ENCODE measurements at places on chromosomes 11 and 22.

GRCh38 chr11:124898711-124899110, 1.0 kb upstream of the ROBO4 start:
- DNase-seq, result no peak

- no peak for DNase-seq
Observed at GRCh38 chr11:131864228-131864627, 493.8 kb downstream of the NTM start.

DNA sequence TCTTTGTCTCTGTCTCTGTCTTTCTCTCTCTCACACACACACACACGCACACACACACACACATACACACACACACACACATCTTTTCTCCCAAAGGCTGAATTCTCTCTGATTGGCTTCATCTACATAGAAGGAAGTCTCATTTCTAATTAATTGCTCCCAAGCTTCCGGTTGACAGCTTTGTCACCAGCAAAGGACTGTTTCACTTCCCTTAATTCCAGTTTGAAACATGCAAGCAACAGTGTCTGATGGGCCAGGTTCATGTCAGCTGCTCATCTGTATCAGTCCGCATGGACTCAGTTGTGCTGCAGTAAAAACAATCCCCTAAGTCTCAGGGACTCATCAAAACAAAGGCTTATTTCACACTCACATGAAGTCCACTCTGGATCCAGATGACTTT, 16.2 kb upstream of the PVALB start:
- no peak for DNase-seq

GRCh38 chr11:9717719-9718118, 53.8 kb downstream of the SWAP70 start:
- no peak for DNase-seq

DNA sequence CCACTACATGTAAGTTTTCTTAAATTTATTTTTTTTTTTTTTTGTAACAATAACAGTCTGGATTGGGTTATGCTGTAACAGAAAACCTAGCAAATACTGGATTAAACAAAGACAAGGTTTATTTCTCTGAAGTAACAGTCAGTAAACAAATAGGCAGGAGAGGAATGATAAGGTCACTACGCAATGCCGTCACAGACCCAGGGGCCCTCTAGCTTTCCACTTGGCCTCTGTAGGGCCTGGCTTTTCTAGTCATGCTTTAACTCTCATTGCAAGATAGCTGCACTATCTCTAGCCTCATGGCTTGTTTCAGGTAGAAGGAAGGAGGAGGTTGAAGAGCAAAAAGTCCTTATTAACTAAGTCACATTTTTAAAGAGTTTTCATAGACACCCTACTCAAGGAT, 6.5 kb downstream of the OR10A6 start:
- DNase-seq, result no peak

DNA sequence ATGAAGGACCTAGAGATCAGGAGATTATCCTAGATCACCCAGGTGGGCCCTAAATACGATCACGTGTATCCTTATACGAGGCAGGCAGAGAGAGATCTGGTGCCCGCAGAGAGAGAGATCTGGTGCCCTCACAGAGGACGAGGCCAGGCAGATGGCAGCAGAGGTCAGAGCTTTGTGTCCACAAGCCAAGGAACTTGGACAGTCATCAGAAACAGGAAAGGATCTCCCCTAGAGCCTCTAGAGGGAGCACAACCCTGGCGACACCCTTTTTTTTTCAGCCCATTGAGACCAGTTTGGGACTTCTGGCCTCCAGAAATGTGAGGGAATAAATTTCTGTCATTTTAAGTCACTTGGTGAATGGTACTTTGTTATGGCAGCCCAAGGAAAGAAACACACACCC, 25.5 kb upstream of the TIMP3 start:
- no peak for DNase-seq

GRCh38 chr11:77151804-77152509, 23.9 kb downstream of the MYO7A start:
- DNase-seq, result peak; percentile 66

DNA sequence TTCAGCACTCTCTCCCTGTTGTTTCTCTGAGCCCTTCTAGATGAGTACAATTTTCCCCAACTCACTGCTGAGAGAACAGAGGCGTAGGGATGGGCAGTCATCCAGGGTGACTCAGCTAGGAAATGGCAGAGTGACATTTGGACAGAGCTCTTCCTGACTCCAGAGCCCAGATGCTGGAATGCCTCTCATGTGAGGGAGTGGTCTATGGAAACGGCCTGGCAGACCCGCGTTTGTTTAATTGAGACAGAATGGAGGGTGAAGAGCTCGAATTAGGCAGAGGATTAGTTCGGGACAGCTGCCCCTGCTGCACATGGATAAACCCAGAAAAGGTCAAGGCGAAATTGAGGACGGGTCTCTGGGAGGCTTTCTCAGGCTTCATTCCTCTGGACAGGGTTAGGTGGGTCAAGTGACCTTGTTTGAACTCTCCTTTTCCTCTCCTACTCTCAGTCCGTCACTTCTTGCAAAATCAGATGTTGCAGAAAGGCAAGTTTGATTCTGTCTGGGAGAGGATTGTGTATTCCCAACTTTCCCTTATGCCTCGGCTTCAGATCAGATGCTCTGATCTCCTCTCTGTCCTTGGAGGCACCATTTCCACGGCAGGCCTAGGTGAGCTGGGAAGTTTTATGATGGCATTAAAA, 7.6 kb upstream of the LMO2 start:
- DNase-seq, result no peak

DNA sequence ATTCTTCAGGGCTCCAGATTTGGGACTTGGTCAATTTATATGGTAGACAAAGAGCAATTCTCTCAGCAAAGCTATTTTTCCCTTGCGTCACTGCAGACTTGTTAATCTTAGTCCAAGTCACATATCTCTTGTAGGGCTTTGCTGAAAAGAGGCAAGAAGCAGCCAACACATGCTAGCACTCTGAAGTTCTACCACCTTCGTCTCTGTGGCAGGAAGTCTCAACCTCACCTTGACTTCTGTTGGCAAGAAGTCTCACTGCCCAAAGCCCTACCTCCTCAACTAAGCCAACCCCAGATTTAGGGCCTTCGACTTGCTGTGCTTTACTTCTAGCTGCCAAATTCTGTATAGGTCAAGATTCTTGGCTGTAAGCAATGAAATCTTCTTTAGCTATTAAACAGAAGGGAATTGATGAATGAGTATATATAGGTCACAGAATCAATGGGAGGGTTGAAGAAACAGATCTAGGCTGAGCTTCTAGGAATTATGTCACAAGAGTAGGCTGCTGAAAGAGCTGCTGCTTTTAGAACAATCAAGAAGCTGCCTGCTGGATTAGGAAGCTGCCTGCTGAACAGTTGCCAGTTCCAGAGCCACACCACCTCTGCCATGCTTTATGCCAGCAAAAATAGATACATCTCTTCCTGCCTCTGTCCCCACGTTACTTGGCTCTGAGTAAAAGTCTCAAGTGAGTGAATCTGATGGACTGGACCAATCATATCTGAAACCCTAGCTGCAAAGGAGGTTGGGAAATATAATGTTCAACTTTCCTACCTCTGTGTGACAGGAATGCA, 17.6 kb upstream of the NCR3LG1 start:
- DNase-seq, result no peak

GRCh38 chr11:131506348-131506747, 135.9 kb downstream of the NTM start:
- no peak for DNase-seq

DNA sequence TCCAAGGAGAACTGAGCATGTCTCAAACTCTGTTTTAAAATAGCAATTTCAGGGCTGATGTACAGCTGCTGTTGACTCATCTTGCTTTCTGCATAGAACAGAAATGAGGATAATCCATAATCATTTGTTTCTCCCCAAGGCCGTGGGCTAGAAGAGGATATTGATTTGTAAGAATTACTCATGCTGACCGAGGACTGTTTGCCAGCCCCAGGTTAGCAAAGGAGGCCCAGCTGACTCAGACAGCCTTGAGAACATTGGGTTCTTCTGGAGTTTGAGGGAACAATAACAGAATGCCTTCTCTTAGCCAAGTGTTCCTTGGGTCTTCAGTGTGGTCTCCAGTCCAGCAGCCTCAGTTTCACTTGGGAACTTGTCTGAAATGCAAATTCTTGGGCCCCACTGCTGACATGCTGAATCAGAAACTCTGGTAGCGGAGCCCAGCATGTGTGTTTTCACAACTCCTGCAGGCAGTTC, 92.0 kb downstream of the ZC3H12C start:
- no peak for DNase-seq

DNA sequence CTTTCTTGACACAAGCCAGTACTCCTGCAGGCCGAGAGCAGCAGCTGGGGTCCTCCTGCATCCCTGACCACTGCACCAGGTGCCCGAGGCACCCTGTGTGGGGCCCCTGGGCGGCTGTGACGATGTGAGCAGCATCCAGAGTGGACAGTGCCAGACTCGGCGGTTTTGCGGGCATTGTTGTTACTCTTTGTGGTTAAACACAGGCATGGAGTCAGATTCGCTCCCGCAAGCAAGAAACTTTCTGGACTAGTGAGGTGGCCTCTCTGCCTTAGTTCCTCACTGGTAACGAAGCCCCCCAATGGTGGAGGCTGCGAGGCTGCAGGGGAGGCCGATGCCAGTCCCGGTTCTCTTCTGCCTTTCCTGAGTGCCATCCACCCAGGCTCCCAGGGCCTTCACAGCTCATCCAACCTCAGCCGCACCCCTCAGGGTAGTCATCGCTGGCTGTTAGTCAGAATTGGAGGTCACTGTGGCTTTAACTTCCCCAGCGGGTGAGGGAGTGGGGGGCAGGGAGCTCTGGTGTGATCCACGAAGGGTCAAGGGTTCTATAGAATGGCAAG, 3.7 kb upstream of the CLDN5 start:
- no peak for DNase-seq

- no peak for DNase-seq
Observed at GRCh38 chr11:68312780-68313573, 586 bp downstream of the LRP5 start.

DNA sequence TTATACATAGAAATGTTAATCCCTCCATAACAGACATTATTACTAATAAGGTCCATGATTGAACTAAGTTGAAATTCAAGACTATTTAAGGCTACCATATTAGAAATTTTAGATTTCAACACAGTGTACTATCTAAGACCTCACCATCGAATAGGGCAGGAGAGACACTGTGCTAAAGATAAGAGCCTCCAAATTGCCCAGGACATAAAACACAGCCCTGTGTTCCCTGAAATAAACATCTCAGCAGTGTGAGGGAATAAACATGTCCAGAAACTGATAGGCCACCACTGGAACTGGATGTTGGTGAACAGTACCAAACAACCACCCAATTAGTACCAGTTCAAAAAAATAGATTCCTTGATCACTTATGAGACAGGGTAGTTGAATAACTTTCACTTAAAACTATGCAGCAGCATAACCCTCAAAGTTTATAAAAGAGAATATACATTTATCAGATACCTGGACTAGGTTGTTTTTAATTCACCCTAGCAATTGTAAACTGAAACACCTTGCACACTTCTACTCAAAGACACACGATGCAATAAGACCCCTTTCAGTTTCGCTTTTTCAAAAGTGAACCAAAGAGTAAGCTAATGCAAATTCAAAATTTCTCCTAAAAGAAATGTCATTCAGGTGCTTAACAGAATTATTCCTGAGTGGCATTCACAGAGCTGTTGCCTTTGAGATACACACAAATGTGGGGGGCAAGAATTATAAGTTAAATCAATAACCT, 34.3 kb downstream of the USP28 start:
- DNase-seq, result no peak

DNA sequence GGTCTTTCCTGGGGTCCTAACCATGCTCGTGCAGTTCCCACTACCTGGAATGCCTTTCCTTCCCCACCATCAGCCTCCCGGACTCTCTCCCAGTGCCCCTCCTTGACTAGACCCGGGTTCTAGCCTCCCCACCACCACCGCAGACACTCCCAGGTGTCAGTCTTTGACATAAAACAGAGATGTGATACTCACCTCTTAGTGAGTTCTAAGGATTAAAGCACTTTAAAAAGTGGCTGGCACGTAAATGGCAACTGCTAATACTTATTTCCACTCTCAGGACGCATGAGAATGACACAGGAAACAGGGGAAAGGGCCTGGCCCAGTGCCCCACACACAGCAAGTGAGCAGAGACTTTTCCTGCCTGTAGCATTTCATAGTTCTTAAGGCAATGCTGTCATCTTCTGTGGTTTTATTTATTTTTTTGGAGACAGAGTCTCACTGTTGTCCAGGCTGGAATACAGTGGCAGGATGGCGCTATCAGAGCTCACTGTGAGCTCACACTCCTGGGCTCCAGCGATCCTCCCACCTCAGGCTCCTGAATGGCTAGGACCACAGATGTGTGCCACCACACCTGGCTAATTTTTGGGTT, 1.9 kb upstream of the SLC25A45 start:
- DNase-seq, result no peak

DNA sequence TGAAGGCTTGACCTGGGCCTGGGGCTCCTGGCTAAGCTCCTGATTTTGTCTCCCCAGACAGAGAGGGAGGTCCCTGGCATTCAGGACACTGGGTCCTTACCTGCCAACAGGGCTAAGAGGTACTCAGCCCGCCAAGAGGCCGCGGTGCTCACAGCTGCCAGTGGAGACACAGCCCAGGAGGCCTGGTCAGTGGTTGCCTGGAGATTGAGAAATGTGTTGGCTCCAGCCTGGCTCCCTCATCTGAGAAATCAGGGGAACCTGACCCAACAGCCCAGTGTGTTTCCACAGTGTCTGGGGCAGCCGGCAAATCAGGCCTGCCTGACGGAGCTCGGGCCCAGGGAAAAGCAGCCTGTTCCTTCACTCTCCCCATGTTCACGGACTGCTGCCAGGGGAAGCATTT, 79.4 kb upstream of the NAV2 start:
- no peak for DNase-seq

DNA sequence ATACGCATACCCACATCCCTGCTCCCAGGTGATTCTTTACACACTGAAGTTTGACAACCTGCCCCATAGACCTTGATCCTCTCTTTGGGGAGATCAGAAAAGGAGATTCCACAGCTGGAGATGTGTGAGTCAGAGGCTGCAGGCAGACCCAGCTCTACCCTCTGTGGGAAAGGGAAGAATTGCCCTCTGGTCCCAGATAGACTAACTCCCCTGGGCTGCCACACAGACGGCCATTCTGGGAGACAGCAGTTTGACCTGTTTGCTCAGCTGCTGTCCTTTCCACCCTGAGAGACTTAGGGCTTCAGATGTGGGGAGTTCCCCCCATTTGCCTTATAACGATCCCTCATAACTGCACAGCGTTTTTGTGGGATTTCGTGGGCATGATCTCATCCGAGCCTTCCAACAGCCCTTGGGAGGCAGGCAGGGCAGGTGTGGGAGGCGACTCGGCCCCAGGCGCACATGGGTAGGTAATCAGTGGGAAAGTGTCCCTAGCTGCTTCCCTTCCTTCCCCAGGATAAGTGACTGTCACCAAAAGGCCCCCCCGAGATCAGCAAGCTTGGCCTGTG, 14.1 kb downstream of the FAM83F start:
- no peak for DNase-seq

DNA sequence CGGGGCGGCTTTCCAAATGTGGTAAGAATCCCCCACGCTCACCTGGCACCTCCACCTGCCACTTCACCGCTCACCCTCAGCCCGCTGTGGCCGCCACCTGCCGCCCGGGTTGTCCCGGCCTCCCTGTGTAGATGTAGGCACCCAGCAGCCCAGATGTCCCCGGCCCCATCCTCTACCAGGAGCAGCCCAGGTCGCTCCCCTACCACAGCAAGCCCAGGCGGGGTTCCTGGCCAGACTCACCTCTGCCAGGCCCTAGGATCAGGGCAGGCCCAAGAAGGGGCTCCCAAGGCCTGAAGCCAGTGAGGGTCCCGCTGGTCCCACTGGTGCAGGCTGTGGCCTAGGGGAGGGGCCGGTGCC, 27.4 kb downstream of the MOB2 start:
- DNase-seq, result no peak

- DNase-seq, result no peak
Observed at GRCh38 chr11:33263549-33263948, 6.4 kb downstream of the HIPK3 start.
